ENCODE measurements at places on chromosomes 12 and 14.

DNA sequence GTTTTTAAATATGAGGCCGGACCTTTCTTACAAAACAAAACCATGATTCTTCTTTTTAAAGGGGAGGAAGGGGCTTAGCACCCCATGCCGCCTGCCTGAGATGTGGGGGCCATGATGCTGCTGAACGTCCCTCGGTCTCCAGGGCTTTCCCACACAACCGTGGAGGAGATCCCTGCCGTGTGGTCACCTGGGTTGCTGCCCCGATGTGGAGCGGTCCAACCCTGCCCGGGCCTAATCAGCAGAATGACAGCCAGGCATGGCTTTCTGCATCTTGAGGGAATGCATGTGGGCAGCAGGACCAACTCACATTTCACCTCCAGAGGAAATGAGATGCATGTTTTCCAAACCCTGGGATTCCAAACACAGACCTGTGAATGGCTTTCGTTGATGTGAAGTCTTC lies 48.9 kb upstream of the C14orf180 start:
- DNase-seq = no peak

DNA sequence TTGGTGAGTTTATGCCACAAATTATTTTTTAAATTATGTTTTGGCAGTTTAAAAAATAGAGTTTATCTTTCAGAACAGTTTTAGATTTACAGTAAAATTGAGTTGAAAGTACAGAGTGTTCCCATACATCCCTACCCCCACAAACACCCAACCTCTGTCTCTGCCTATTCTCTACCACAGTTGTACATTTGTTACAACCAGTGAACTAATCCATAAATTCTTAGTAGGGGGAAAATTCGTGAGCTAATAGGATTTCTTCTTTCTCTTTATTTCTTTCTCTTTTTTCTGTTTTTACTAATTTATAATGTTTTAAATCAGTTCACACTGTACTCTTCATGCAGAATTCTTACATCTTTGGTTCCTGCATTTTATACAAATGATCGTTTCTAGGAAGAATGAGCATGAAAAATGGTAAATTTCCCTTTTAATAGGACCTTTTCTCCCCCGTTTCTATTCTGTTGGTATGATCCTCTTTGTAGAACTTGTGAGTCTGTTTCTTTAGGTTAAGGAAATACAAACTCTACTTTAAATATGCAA lies 56.7 kb downstream of the MIPOL1 start:
- no peak for DNase-seq

GRCh38 chr14:70771781-70772212 lies 37.5 kb downstream of the MAP3K9 start:
- DNase-seq = no peak

DNA sequence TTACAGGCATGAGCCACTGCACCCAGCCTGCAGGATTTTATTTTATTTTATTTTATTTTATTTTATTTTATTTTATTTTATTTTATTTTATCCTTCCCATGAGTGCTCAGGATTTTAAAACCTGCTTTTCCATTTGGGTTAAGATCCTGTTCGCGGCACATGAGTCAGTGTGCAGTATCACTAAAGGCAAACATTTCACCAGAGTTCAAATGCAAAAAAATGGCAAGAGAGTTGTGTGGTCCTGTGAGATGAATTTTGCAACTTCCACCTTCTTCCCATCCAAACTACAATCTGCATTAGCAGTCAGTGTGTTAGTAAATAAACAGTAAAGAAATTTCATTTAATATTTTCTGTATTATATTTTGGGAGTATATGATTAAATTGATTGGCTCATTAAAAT lies 29.0 kb downstream of the MOAP1 start:
- no peak for DNase-seq

DNA sequence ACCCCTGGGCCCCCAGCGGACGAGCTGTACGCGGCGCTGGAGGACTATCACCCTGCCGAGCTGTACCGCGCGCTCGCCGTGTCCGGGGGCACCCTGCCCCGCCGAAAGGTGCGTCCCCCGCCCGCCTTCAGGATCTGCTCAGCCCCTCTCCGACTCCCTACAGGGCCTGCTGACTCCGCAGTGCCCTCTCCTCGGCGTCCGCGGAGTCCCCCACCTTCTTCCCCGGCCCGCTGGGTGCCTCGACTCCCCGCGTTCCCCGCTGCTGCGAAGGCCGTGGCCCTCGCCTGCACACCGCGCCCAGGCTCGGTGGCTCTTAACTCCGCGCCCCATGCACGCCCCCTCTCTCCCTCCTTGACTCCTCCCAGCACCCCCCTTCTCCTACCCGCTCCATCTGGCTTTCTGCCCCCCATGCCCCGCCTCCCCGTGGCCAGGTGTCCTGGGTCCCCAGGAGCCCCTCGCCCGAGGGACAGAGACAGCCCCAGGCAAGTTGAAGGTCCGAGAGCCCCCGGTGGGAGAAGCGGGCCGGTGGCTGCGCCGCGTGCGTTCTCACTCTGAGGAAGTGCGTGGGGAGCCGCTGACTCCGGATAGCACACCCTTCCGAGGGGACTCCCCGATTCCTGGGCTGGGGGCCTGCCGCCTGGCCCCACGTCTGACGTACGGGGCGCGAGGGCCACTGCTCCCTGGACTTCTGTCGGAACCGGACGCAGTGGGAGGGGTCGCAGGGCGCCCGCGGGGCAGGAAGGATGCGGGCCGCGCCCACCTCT lies 594 bp downstream of the TAMALIN start:
- no peak for DNase-seq

- DNase-seq = no peak
Observed at GRCh38 chr14:75205591-75205990, 29.2 kb upstream of the TMED10 start.

DNA sequence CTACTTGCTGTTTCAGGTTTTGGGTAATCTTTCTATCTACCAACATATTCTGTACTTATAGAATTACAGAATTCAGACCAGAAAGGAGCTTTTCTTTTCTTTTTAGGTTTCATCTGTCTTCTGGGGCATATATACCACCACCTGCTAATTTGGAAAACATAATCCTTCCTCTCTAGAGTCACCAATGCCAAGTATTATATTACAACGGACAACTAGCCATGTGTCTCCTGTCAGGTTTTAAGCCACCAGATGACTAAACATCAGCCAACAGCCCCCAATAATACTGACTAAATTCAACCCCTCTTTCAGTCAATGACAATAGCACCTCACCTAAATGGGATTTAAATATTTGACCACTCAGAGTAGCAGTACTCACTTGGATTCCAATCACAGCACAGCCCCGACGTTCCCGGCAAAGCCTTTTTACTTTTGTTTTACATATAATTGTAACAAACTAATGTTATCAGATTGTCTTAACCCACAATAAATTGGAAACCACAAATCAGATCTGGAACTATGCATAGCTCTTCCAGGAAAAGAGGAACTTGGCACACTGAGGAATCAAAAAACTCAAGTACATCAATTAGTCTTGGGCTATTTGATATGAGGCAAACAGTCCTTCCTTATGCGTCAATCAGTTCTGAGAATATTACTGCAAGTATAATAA lies 13.5 kb downstream of the SLC11A2 start:
- DNase-seq = no peak

DNA sequence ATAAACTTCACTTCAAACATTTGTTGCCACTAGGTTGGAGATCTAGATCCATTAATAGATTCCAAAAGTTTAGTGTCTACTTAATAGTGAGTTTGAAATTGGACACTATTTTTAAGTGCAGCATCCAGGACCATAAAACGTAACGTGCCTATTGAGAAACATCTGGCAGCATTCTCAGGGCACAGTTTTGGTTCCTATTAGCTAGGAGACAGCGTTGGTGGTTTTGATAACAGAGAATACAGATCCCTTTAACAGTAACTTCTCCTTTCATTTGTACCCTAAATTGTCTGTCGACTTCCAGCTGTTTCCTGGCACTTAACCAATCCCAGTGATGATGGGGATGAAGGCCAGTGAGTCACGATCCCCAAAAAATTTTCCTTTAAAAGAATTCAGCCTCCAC lies 25.8 kb downstream of the KCNK10 start:
- DNase-seq = no peak

DNA sequence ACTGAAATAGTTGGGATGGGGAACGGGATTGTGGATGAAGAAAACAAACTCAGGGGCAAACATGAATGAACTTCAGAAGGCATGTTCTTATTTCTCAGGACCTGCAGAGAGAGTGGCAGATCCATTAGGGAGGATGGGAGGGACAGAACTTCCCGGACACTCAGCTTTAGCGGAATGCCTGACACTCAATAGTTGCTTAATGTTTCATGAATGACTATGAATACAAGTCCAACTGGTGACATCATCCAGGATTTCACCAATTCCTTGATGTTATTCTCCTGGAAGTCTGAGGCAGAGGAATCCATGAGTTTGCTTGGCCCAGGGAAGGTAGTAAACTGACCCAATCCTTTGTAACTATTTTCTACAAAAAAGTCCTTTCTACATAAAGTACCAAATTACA lies 37.8 kb upstream of the LRRC10 start:
- DNase-seq = no peak

- DNase-seq = no peak
Observed at GRCh38 chr12:130685250-130685787, 30.8 kb downstream of the RIMBP2 start.

DNA sequence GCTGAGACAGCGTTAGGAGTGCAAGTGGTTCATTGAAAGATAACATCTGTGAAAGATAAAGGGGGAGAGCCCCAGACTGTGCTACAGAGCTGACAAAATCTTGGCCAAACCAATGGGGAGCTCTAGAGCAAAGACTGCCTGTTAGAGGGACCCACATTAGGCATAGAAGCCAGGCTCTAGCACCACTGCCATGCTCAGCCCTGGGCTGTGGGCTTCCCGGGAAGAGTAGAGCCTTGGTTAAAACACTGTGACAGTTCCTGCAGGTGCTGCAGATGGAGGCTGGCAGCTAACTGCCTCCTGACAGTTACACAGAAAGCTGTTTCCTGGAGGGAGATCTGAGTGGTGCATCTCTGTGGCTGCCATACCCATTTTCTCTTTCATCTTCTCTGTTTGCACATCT lies 23.0 kb downstream of the TSHR start:
- DNase-seq = no peak

GRCh38 chr14:92473261-92473968 lies 40.2 kb upstream of the RIN3 start:
- DNase-seq = no peak

- DNase-seq = no peak
Observed at GRCh38 chr14:51922624-51923023, 62.2 kb downstream of the GNG2 start.

- peak; percentile 8 for DNase-seq
Observed at GRCh38 chr12:22860926-22861325, 236.0 kb downstream of the ETNK1 start.

- DNase-seq = no peak
Observed at GRCh38 chr14:77256694-77257093, 14.3 kb downstream of the NGB start.

DNA sequence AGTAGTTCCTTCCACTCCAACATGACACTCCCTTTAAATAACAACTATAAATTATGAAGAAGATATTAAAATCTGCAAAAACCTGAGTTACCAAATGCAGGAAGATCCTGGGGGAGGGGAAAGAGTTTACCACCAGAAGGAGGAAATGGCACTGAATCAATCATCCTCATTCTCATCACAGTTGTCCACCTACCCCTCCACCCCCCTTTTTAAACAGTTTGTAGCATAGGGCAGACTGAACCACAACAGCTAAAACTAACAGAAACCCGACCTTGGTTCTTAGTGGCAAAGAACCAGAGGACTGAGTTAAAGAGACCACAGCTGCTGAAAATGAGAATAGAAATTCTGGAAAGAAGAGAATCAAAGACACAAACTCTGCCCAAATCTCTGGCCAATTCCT lies 189.5 kb downstream of the MED13L start:
- no peak for DNase-seq

- no peak for DNase-seq
Observed at GRCh38 chr14:29913566-29913965, 14.1 kb downstream of the PRKD1 start.

DNA sequence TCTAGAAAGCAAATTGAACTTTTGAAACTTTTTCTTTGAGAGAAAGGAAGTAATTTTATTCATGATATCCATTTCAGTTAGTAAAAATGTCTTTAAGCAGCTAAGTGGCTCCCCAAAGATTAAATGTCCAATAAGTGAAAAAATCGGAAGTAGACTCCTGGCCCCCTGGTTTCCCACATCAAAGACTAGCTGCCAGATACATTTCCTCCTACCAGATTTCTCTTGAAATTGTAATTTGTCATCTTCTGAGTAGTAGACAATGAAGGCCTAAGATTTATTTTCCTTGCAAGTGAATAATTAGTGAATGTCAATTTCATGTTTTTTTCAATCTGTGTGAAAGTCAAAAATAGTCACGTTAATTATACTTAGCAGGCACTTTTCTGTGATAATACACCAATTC lies 321.9 kb downstream of the SYT1 start:
- no peak for DNase-seq

DNA sequence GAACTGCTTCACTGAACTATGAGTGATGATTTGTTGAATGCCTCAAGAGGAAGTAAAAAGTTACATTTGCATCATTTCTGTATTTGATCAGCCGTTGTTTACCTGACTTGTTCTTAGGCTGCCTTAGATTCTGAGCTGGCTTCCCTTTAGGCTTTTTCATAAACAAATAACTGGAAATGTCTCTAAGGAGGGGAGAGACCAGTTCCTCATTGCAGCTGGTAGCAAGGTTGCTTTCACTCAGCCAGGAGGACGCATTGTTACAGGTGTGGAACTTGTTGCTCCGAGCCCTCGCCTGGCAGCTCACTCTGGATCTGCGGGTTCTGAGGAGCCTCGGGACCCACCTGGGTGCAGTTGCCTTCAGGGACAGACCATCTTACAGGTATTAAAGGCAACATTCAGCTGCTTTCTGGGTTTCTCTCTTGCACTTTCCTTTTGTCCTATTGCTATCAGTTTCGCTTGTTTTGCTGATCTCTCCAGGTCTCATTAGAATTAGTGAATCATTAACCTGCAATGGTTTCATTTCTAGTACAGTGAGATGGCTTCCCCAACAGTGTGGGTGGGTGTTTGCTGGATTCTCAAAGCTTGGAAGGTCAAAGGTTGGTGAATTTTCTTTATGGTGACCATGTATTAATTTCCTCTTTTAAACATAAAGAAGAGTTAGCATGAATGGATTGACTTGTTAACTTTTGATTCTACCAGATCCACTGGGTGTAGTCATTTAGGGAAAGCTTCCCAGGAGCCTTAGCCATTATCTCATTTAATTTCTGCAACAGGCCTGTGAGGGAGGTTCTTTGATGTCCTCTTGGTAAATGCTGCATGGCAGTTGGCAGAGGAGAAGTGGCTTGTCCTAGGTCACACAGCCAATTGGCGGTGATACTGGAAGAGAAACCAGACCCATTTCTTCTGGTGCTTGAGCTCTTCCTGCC lies at the start of gene PLEKHG7:
Gene PLEKHG7 (plus strand): TSS at position 236 of the 926 bp plus-strand sequence. CDS start 3,643 bp downstream, outside the sequence.
- DNase-seq = no peak

DNA sequence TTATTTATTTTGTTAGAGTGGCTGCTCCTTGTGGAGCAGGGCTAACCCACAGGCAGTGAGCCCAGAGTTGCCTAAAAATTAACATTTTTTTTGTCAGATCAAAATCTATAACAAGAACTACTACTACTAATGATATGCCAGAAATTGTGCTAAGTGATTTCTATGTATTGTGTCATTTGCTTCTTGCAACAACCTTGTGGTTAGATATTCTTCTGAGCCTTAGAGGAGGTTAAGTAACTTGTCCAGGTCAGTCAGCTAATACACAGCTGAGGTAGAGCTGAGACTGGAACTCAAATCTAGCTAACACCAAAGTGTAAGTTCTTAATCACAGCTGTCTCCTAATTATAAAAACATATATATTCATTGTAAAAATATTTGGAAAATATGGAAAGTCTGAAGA lies 29.8 kb downstream of the CFL2 start:
- DNase-seq = no peak

- DNase-seq = peak; percentile 49
Observed at GRCh38 chr12:4978737-4979136, 64.9 kb upstream of the KCNA5 start.

GRCh38 chr12:124862768-124863415 lies 772 bp downstream of the SCARB1 start:
- DNase-seq = no peak

All from NCI-H1436 (cell line).